ENCODE measurements at places on chromosomes 16 and 17.

GRCh38 chr17:11608396-11608795 lies 10.1 kb downstream of the DNAH9 start:
- no peak for DNase-seq

DNA sequence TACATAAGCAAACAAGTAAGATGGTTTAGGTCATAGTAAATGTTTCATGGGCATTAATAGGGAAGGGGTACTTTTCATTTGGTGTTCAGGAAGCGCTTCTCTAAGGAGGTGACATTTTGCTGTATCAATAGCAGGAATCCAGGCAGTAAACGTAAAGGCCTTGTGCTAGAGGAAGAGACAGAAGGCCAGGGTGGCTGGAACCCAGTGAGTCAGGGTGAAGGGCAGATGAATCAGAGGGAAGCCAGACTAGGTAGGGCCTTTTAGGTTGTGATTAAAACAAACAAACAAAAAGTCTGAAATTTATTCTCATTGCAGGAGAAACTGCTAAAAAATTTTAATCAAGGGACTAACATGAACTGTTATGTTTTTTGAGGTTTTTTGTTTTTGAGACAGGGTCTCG lies 6.5 kb downstream of the BMERB1 start:
- DNase-seq: no peak

DNA sequence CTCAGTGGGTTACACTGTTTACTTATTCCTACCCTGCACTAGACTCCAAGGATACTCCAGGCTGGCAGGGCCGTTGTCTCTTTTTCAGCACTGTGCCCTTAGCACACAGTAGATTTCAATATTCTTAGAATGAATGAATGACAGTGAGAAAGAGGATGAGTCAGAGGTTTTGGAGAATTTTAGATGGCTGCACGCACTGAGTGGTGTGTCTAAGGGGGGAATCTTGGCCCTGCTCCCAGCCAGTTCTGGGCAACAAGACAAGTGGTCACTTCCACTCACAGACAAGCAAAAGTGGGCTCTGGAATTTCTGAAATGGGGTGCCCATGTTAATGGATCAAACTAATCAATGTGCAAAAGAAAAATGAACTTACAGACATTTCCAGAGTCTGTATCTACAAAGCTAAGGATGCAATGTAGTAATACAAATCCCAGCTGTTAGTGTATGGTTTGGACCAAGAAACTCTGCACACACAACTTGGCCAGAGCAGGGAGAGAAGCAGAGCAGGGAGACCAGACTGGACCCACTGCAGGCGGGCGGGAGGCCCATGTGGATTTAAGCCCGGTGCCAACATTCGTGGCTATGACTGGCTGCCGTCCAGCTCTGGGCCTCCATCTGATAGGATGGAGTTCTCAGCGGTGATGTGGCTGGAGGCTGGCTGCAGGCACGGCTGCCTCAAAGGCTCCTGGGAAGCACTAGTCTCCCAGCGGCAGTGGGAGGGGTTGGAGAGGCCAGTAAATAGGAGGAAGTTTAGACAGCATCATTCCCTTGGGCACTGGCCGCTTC lies 95.6 kb upstream of the CDYL2 start:
- DNase-seq: no peak

DNA sequence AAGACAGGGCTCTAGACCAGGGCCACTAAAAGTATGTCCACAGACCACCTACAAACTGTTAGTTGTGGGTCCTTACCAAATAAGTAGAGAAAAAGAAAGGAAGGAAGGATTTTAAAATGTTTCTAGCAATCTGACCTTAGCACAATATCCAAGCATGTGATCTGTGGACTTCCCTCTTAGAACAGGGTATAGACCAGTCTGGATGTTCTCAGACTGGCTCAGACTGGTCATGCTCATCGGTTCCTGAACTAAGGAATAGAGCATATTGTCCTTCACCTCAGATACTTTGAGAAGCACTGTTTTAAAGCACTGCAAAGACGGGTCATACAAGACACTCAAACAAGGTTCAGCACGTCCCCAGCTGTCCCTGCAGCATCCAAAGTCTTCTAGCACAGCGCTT lies 25.8 kb downstream of the CUEDC1 start:
- no peak for DNase-seq

DNA sequence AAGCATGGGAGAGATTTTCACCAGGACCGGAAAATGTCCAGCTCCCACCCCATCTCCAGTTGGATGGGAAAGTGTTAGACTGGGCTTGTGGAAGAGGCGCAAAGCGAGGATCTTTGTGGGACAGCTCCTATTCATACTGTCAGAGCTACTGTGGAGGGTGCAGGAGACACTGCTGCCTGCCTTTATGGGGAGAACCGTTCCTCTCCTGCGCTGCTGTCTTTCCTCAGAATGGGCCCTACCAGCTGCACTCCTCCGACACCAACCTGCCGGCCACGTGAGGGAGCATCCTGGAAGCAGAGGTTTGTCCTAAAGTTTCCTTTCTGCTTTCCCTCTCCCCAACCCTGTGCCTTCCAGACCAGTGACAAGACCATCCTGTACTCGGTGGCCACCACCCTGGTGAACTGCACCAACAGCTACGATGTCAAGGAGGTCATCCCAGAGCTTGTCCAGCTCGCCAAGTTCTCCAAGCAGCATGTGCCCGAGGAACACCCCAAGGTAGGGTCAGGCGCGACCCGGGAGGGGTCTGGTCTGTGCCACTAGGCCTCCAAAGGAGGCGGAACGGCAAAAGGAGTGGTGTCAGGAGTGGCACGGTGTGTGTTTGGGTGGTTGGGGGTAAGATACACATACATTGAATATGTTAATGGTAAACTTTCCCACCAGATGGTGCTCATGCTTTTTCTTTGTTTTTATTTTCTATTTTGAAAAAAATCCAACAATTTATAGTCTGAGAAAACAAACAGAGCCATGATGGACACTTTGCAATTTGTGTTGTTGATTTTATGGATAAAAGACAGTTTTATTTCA lies 23.0 kb downstream of the SLC35G3 start:
- DNase-seq: no peak

DNA sequence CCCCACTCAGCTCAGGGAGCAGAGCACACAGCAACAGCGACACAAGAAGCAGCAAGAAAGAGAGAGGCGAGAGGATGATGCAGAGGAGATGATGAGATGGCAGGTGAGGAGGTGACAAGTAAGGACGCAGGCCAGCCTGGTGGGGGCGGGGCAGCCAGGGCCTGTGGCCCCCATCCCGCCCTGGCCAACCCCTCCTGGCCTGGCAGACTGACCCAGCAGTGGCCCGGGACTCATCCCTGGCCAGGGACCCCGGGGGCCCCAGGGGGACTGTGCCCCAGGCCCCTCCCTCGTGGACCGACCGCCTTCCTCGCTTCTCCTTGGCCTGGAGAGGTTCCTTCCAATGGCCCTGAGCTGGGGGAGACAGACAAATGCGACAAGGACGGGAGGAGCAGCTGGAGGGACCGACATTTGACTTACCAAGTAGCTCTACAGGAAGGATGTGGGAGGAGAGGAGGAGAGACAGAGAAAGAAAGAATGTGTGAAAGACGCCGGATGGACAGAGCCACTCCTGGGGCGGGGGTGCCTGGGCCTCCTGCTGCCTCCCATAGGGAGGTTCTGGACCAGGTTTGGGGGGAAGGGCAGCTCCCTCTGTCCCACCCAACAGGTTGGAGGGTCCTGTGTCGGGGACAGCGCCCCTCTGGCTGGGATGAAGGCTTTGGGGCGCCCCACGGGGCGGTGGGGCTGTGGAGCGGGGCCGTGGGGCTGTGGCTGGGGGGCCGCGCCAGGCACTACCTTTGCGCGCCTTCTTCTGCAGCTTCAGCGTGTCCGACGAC lies 6.8 kb downstream of the MTSS2 start:
- DNase-seq: no peak

DNA sequence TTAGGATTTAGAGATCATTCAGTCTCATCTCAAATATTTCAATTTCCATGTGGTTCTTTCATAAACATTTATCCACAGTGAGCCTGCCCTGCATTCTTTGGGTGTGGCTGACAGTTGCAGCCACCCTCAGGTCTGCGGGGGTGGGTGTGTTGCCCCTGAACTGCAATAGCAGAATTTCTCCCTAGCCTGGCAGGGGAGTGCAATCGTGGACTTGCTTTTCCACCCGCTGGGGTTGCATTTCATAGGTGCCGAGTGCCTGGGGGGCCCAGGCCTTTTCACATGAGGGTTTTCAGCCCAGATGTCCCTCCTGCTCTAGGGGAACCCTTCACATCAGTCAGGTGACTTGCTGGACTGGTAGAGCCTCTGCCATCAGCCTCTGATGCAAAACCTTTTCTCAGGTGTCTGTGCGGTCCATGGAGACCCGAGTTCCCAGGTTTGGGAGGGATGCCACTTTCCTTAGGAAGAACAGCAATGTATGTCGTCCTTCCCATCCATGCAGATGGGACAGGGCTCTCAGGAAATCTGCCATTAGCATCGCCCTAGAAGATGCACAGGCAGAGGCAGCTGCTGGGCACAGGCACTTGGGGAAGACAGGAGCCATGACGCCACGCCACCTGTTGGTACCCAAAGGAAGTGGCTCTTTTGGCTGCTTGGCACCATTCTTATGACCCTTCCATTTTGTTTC lies 2.4 kb upstream of the USP36 start:
- DNase-seq: peak; percentile 22

DNA sequence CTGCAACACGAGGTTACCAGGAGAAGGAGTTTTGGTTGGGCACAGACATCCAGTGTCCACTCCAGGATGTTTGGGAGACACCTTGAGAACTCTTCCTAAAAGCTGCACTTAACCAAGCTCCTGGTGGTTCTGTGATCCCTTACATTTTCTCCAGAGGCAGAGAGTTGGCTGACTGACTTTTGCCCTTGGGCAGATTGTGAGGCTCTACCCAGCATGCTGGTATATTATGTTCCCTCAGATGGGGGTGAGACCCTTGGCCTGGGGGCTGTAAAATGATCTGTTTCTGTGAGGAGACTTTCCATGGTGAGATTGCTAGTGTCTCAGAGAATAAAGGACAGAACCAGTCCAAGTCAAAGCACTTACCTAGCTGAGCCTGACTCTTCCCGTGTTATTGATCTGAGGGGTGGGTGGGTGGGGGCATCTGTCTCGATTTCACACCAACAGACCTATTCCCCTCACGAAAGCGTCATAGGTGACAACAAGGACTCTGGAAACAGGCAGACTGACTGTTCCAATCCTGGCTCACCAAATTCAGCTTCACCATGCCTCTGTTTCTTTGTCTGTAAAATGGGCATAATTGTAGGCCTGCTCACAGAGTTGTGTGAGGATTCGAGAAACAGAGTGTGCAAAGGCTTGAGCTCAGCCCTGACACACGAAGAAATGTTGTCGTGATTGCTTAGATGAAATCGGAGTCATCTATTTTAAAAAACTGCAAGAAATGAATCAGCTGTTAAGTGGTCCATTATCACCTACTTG lies 12.2 kb downstream of the USB1 start:
- DNase-seq: no peak

DNA sequence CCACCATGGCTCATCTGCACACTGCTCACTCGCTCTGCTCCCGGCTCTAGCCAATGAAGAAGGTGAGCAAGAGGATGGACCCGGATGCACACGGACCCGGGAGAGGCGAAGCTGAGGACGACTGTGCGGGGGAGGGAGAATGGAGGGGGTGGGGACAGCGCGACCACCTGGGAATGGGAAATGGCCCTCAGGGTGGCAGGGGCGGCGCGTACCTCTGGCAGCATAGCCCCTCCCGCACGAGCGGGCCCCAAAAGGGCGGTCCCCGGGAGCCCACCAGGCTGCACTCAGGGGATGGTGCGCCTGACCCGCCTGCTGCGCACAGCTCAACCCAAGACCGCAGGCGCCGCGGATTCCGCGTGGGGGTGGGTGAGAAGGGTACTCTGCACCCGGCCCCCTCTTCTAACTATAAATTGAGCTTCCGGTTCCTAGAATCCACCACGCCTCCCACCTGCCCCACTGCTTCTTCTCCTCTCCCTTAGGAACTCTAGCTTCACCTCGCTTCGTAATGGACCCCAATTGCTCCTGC lies 6.1 kb downstream of the MT1H start:
- no peak for DNase-seq

DNA sequence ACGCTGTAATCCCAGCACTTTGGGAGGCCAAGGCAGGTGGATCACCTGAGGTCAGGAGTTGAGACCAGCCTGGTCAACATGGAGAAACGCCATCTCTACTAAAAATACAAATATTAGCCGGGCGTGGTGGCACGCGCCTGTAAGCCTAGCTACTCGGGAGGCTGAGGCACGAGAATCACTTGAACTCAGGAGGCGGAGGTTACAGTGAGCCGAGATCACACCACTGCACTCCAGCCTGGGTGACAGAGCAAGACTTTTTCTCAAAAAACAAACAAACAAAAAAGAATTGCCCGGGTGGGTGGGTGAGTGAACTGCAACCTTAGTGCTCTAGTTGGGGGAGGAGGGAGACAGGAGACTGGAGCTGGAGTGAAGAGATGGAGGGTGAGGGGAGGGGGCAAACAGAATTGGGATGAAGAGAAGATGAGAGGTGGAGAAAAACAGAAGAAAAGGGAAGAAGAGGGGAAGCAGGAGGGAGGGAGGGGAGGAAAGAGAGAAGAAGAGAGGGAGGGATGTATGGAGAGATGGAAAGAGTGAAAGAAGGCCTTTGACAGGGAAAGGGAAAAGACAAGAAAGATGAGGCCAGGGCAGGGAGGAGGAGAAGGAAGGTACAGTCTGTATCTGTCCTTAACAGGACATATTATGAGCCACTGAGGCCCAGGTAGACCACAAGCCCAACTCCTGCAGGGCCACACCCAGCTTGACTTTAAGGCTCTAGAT lies 5.5 kb upstream of the SRCIN1 start:
- no peak for DNase-seq

- DNase-seq: no peak
Observed at GRCh38 chr17:55426851-55427586, 5.4 kb upstream of the MMD start.

- no peak for DNase-seq
Observed at GRCh38 chr16:74936902-74937560, 47.9 kb downstream of the WDR59 start.

GRCh38 chr17:74780443-74781238 lies 4.5 kb upstream of the NAT9 start:
- no peak for DNase-seq

DNA sequence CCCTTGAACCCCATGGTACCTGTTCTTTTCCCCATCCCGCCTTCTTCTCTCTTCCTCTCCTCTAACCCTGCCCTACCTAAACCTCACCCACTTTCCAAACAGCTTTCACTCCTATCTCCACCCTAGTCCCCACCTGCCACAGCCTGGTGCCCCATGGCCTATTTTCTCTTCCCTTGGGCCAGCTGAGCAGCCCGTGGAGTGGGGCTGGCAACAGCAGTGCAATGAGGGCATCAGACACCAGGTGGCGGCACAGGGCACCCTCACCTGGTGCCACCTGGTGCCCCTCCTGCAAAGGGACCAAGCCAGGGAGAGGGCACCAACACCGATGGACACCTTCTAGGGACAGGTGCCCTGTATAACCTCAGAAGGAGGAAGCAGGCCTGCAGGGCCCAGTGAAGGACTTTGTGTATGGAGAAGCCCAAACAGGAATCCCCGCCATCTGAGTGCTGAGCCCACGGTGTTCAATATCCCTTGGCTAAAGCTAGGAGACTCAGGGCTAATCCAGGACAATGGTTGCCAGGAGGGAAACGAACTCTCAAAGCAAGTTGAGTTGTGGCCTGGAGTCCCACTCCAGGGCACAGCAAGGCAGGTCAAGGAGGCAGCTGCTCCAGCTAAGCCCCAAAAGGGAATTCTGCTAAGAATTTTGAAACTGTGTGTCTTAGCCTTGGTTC lies 4.0 kb upstream of the ABCC3 start:
- peak; percentile 52 for DNase-seq

All from NCI-H2081 (cell line).